ENCODE measurements at places on chromosomes 5 and 9.
A peak's percentile ranks its signal among the peaks of the same experiment; 100 is the strongest.

- no peak for DNase-seq
Observed at GRCh38 chr9:20729523-20729922, 45.5 kb downstream of the FOCAD start.

- DNase-seq, result no peak
Observed at GRCh38 chr9:108551030-108551841, 304.6 kb downstream of the ACTL7B start.

DNA sequence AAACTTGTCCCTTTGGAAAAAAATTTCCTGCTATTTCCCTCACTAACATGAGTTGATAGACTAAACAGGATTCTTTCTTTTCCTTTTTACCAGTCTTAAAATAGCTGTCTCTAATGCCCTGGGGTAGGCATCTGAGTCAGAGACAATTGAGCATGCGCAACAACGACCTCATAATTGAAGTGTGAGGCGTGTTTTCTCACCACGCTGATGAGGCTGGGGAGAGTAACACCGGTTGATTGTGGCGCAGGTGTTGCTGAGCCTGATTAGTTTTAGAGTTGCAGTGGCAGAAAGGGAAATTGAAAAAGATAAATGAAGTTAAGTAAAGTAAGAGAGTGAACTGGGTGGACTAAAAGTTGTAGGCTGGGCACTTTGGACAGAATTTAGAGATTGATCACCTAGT lies 213.7 kb downstream of the TLR4 start:
- no peak for DNase-seq

GRCh38 chr5:138372225-138372624 lies 19.7 kb downstream of the KDM3B start:
- DNase-seq, result no peak

DNA sequence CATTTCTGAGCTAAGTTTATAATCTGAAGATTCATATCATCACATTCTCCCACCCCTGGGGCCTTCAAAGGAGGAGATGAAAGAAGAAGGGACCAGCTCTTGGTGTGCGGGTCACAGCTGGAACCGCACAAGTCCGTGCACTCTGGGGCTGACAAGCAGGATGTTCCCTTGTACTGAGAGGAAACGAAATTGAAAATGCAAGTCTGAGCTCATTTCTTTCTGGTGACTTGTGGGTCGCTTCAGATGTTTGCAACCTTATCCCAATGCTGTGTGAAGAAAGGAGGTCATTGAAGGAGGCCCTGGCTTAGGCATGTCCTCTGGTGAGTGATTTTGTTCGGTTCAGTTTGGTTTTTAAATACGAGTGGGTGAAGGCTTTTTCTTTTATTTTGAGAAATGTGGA lies 59.6 kb downstream of the C9orf152 start:
- DNase-seq, result peak; percentile 89

GRCh38 chr9:121541256-121541655 lies 41.6 kb upstream of the GGTA1 start:
- DNase-seq, result no peak

DNA sequence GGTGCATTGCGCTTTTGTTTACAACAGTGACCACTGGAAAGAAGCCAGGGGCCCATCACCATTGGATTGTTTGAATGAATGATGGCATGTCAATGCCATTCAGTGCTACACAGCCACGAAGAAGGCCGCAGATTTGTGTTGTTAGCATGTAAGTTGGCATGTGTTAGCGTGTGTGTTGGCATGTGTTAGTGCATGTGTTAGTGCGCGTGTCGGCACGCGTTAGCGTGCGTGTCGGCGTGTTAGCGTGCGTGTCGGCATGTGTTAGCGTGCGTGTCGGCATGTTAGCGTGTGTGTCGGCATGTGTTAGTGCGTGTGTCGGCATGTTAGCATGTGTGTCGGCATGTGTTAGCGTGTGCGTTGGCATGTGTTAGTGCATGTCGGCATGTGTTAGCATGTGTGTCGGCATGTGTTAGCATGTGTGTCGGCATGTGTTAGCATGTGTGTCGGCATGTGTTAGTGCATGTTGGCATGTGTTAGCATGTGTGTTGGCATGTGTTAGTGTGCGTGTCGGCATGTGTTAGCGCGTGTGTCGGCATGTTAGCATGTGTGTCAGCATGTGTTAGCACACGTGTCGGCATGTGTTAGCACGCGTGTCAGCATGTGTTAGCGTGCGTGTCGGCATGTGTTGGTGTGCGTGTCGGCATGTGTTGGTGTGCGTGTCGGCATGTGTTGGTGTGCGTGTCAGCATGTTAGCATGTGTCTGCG lies 15.3 kb upstream of the ANKRD33B start:
- no peak for DNase-seq

- DNase-seq, result no peak
Observed at GRCh38 chr5:137890845-137891244, 1.6 kb downstream of the PKD2L2 start.

DNA sequence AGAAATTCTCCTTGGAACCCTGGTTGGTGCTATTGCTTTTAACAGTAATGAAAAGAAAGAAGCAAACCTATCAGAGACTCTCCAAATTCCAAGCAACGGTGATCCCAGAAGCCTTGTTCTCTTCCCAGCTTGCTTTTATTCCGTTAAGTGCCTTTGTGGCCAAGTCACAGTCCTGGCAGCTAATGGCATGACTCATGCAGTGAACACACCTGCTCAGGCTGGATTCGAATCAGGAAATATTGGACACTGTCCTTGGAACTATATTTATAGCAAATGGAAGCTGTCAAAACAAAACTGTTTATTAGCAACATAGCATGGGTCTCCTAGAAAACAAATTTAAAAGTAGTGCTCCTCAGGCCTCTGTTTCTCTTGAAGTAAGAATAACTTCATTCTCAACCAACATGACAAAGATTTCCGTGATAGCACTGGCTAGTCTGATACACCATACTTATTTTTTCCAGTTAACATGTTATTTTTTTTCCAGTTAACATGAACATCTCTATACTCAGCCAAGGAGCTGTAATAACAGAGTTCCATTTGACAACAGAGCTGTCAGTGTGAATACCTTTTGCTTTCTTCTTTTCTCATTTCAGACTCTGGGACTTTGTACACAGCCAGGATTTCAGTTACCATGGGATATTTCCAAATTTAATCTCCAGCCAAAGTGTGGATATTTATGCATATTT lies 502.4 kb downstream of the GADD45G start:
- no peak for DNase-seq

DNA sequence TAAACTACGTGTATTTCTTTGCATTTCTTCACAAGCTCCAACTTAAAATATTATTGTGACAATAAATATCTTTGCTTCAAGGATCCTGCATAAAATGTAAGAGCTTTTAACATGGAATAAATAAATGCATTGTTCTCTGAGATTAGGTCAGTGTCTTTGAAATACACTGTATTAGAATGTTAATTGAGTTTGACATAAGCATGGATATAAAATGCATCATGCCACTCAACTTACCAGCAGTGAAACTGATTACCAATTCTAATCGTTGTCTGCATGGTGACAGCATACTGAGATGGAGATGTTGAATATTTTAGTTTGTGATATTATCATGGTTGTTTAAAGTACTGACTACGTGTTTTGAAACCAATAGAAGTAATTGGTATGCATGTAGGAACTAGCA lies 555.3 kb upstream of the ZNF608 start:
- DNase-seq, result no peak

DNA sequence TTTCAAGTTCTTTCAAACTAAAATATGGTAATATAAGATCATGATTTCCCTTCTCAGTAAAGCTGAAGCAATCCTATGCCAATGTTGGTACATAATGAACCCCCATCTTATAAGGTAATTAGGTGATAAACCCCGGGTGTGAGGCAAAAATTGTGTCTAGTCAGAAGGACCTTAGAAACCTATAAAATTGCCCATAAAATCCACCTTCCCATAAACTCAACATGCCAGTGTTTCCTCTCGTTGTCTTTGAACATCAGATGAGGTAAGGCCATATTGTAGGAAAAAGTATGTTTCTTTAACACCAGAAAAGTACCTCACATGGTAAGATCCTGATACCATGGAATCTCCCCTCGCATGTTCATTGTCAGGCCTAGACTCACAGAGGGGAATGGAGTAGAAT lies 43.3 kb downstream of the SNCAIP start:
- DNase-seq, result no peak

GRCh38 chr5:35309365-35310130 lies 79.3 kb upstream of the PRLR start:
- no peak for DNase-seq

DNA sequence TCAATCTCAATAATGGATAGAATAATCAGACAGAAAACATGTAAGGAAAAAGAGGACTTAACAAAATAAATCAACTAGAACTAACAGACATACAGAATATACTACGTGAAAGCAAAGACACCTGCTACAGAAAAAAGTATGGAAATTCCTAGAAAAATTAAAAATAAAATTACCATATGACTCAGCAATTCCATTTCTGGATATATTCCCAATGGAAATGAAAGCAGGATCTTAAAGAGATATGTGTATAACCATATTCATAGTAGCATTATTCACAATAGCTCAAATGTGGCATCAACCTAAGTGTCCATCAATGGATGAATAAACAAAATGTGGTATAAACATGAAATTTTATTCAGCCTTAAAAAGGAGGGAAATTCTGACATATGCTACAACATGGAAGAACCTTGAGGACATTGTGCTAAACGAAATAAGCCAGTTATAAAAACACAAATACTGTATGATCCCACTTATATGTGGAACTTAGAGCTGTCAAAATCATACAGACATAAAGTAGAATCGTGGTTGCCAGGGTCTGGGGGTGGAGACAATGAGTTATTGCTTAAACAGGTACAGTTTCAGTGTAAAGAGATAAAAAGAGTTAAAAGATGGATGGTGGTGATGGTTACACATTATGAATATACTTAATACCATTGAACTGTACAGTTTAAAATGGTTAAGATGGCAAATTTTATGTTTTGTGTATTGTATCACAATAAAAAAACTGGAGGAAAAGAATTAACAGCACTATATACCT lies 6.9 kb downstream of the PLAA start:
- no peak for DNase-seq

GRCh38 chr9:26579056-26579455 lies 313.5 kb downstream of the CAAP1 start:
- DNase-seq, result no peak

DNA sequence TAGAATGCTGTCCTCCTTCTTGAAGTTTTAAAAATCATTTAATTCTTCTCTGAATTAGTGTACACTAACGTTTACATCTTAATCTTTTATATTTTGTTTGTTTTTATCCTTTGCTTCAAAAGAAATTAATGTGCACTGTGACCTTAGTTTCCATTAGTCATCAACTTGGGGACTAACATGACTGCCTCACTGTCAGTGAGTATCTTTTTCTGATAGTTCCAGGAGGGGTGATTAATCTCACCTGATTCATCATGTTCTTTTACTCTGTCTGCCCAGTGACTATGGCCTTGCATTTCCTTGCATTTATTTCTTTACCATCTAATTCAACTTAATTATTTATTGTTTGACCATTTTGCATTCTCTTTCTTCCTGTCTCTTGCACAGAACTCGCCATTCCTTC lies 33.4 kb upstream of the NR3C1 start:
- DNase-seq, result no peak

DNA sequence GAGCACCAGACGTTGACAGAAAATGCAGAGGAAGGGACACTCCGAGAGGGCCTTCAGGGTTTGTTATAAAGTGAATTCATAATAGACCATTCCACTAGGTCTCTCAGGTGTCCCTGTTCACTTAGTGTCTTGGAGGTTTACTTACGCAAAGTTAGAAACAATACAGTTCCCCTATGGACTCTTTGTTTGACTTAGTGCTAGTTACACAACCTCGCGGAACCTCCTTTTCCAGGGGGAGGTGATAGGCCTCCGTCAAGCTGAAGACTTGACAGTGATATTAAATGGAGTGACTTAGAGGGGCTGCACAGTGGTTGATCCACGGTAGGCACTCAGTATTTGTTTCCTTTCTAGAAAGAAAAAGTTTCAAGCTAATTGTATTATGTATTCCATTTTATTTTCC lies 1.3 kb downstream of the CCT5 start:
- DNase-seq, result no peak

DNA sequence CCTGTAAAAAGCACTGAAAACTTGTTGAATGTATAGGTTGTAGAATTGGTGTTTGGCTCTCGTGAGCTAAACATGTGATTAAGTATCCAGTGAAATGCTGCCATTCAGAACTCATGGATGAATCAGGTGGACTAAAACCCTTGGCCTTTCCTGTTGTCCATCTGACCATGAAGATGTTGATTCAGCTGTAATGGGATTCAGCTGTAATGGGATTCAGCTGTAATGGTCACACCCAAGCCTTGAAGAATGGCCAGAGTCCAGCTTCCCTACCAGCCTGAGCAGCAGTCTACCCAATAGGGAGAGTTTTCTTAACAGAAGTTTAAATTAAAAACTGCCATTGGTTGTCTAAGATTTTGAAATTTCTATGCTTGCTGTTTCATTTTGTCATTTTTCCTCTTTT lies 18.1 kb downstream of the MAMDC2 start:
- no peak for DNase-seq

GRCh38 chr9:129627556-129628440 lies 1.8 kb downstream of the NTMT1 start:
- DNase-seq, result no peak

- no peak for DNase-seq
Observed at GRCh38 chr5:14998491-14998890, 126.9 kb upstream of the ANKH start.

- DNase-seq, result no peak
Observed at GRCh38 chr9:87748881-87749280, 23.0 kb downstream of the CTSL start.

GRCh38 chr5:145996135-145996534 lies 59.8 kb downstream of the SH3RF2 start:
- no peak for DNase-seq

GRCh38 chr5:55530669-55531068 lies 4.1 kb downstream of the PLPP1 start:
- no peak for DNase-seq

- no peak for DNase-seq
Observed at GRCh38 chr5:95957561-95958203, 4.0 kb downstream of the ELL2 start.

DNA sequence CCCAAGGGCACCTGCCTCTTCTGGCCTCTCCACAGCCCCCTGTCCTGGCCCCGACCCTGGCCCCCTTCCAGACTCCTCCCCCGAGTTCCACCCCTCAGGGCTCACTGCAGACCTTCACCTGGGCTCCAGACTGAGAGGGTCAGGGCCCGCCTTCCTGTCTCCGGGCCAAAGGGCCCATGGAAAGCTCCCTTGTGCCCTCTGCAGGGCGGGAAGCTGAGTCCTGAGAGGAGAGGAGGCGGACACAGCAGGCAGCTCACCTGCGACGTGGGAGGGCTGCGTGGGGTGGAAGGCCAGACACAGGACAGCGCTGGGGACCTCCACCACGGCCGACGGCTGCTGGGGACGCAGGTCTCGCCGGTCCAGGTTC lies 20.6 kb downstream of the DYNC2I2 start:
- DNase-seq, result no peak
